Esophagus squamous epithelium (tissue), 5 donors: ENCODE measurements at places on chromosomes 5 and 9.

DNA sequence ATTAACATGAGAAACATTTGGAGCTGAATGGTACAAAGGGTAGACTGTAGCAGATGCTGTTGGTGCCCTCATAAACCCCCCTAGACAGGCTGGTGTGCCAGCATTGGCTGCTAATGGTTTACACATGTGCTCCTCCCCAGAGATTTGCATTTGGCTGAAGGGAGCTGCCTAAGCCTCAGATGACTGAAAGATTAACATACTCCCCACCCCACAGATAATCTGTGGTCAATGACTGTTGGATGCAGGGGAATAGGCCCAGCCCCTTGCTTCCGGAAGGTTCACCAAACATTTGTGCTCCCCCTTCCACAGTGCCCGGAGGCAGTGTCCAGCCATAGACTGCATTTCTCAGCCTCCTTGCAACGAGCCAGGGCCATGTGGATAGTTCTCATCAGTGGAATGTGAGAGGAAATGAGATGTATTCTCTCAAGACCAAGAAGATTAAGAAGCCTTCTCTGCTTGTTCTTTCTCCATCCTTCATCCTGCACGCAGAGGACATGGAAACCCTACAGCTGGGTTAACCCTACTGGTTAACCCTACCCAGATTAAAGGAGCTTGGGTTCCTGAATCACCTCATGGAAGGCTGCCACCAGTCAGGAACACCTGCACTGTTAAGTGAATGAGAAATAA is 79.6 kb downstream of the PHAX start:
- DNase-seq: no peak

DNA sequence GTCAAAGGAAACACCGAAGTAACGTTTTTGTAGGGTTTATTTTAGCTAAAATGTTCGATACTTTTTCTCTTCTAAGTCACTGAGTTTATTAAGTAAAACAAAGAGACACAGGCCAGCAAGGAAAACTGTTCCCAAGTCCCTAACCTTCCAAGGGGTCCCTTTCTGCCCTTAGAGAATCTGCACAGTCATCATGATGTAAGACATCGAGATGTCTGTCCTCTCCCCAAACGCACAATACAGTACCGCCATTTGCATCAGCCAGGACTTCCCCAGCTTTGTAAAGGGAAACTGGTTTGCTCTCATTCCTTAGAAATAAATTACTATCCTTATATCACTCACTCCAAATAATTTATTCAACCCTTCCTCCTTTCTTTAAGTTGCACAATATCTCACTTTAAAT is 89.3 kb downstream of the MARCHF11 start:
- DNase-seq: no peak

DNA sequence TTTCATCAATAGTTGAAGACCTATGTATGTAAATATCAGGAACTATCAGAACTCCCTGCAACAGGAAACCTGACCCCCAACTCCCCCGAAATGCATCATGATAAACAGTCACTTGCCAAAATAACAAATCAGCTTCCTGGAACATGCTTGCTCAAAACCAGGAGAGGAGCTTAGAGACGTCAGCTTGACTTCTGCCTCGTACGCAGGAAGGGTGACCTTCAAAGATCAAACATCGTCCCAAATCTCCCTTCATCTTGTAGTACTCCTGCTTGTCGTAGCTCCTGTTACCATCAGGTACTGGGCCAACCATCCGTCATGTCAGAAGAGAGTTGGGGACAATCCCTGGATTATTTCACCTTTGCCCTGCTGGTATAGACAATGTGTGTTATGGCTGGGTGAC is 396.1 kb downstream of the GADD45G start:
- no peak for DNase-seq

DNA sequence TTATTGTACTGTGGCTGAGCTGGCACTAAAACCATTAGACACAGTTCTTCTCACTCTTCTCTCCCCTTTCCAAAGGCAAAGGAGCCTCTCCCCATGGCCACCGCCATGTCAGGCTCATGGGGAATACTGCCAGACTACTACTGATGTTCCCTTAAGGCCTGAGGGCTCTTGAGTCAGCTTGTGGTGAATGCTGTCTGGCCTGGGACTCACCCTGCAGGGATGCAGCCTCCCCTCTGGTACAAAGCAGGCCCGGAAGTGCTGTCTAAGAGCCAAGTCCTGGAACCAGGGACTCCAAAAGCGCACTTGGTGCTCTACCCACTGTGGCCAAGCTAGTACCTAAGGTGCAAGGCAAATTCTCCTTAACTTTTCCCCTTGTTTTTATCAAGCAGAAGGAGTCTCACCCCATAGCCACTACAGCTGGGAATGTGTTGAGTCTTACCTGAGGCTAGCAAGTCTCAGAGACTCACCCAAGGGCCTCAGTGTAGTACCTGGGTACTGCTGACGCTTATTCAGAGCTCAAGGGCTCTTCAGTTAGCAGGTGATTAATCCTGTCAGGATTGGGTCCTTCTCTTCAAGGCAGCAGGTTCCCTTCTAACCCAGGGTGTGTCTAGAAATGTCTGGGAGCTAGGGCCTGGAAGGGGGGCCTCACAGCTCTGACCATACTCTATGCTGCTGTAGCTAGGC is 33.2 kb upstream of the C5orf46 start:
- no peak for DNase-seq

- DNase-seq: no peak
Measured at GRCh38 chr9:78677326-78677725, 380.4 kb downstream of the PSAT1 start.

GRCh38 chr5:173997331-173997730 is 8.4 kb downstream of the C5orf47 start:
- DNase-seq: no peak

- DNase-seq: no peak
Measured at GRCh38 chr9:98580956-98581355, 127.8 kb downstream of the GABBR2 start.

GRCh38 chr5:171336521-171337209 is 27.6 kb downstream of the TLX3 start:
- DNase-seq: no peak

- no peak for DNase-seq
Measured at GRCh38 chr5:57298295-57298984, 124.6 kb downstream of the GPBP1 start.

DNA sequence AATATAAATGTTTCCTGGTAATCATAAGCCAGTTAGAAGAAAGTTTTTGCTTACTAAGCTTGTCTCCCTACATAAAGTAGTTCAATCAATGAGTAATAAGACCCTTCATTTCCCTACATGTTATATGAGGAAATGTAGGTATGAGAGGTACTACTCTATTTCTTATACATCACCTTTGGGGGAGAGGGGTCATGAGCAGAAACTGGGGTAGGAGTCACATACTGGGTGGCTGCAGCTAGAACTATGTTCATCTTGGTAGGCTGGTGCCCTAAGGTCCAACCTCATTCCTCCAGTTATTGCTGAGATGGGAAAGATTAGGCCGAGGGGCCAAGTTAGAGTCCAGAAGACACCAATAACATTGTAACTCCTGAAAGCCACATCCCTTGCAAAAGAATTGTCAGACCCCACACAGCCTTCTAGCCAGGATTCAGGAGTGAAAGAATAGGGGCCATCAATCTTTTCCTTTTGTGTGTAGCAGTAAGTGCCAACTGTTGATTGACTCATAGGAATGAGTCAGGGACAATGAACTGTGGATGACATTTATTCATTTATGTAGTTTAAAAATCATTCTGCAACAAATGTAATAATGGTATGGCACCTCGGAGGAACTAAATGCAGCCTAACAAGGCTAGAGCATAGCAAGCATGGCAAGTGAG is 21.6 kb upstream of the SREK1 start:
- DNase-seq: no peak

DNA sequence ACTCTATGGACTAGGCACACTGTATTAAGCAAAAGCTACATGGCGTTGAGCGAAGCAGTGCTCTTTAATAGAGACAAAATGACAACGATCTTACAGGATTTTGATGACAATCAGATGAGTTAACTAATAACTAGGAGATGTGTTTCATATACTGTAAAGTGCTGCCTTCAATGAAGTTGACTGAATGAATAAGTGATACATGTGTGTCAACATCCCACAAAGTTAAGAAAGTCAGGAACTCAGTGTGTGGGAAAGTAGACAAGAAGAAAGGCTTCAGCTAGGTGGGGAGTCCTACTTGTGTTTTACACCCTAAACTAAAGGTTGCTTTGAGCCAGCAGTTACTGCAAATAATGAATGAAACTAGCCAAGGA is 79.6 kb downstream of the PAPPA start:
- DNase-seq: no peak

DNA sequence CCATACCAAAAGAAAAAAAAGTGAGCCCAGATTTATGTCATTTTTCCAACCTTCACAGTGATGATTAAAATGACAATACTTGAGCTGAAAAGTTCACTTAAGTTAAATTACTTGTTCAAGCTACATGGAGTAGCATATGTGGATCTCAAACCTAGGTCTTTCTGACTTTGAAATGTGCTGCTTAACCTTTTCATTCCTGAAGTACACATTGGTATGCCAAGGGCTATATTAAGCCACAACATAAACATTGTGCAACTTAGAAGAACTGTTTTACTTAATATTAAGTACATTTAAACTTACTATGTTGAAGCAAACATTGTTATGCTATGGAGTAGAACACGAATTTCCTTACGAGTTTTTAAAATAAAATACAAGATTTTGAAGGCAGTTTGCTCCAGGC is 105.0 kb downstream of the GIN1 start:
- DNase-seq: no peak

DNA sequence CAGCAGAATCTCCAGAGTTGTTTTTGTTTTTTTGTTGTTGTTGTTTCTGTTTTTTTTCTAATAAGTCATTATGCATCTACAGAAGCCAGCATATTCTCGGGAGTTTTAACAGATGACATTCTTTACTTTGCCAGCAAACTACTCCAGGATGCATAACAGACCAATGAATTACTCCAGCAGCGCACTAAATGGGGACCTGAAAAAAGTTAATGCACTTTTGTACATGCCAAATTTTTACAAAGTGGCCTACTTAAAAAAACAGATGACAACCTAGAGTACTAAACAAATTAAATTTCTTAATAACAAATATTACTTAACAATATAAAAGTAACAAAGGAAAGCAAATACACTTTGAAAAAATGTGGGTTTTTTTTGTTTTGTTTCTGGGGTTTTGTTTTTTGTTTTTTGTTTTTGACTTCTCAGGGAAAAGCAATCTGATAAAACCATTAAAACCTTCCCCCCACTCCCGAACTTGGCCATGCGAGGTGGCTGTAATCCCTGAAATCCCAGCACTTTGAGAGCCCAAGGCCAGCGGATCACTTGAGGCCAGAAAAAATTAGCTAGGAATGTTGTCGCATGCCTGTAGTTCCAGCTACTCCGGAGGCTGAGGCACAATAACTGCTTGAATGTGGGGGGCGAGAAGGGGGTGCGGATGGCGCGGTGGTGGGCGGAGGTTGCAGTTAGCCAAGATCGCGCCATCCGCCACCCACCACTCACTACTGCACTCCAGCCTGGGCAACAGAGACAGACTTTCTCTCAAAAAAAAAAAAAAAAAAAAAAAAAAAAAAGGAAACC is 352.4 kb downstream of the CETN3 start:
- DNase-seq: no peak

DNA sequence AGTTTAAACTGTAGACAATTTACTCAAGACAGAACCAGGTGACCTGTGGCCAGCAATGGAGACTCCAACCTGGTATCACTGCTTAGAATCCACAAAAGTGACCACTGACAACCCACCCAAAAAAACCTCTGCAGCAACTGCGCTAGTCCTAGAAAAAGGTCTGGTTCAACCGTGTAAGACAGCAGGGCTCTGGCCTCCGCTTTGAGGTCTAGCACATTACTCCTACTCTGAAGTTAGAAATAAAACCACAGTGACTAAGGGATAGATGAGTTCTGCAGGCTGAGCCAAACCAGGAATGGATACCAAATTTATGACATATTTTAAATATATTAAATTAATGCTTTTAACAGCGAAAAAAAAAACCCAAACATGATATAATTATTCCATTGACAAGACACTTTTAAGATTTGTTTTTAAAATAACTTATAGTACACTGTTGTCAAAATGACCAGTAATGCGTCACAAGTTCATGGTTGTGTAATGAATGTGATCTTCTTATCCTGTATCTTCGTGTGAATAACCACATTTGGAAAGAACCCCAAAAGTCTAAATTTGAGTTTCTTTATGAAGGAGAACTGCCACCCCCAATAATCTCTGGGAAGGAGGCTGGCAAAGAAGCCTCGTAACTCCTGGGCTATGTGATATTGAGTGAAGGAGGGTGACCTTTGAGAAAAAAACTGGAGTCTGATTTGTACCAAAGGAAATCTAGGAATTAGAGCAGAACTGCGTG is 101.9 kb upstream of the SLC44A1 start:
- no peak for DNase-seq

- no peak for DNase-seq
Measured at GRCh38 chr5:14545308-14545707, 36.3 kb upstream of the OTULINL start.

DNA sequence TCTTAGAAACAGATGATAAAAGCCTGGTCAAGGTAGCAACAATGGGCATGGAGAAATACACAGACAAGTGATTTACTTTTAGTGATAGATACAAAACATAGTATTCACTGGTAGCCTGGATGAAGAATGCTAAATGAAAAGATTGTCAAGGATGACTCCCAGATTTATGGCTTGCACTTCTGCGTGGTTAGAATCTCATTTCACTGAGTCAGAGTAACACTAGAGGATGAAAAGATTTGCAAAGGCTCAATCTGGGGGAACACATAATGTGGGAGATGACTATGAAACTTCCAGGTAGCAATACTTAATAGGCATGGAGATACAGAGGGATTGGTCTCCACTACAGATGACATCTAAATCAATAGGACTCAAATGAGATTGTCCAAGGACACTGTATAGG is 38.4 kb downstream of the AGTPBP1 start:
- no peak for DNase-seq

GRCh38 chr5:110623874-110624273 is 102.6 kb downstream of the TMEM232 start:
- no peak for DNase-seq
